ENCODE measurements at places on chromosomes 5 and 9.

GRCh38 chr5:120538149-120538548 lies 74.0 kb downstream of the PRR16 start:
- no peak for DNase-seq

DNA sequence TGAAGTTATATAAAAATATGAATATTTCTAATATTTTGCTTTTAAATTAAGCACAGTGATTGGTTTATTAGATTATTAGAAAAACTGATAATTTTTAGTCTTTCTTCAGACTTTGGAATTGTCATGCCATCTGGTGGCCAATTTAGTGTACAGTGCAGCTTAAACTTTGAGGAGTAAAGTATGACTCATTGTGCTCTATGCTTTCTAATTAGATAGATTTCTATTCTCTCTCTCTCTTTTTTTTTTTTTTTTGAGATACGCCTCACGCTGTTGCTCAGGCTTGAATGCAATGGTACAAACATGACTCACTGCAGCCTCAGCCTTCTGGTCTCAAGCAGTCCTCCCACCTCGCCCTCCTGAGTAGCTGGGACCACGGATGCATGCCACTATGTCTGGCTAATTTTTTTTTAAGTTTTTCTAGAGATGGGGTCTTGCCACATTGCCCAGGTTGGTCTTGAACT lies 42.1 kb upstream of the GPR21 start:
- DNase-seq, result no peak

DNA sequence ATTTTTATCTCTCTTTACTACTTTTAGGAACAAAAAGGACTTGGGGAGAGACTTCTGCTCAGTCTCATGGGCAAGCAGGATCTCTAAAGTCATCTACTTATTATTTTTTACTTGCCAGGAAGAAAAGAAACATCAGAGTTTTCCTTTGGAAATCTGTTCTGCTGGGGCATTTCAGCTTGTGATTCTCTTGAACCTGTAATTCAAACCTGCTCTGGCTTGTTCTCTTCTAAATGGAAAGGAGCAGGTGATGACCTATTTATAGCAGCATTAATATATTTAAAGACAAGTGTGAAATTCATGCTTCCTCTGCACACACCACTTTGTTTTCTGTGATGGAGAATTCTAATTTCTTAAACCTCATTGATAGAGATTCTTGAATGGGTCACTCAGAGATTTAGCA lies 2.0 kb downstream of the ADCY2 start:
- DNase-seq, result no peak

GRCh38 chr9:126456441-126457174 lies 130.0 kb downstream of the MVB12B start:
- no peak for DNase-seq

DNA sequence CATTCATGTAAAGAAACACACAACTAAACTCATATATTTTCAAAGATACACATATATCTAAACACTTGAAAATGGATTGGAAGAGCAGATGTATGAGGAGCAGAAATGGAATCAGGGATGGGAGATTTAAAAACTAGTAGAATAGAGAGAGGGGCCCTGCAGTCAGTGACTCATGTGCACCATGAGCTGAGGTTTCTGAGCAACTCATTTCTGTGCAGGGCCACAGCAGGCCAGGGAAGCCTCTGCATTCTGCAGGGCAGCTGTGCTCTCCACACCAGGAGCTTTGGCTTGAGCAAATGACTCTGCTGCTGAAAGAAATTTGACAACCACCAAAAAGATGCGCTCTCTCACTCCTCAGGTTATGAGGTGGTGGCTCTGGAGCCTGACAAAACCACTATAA lies 27.1 kb downstream of the LHX6 start:
- no peak for DNase-seq

- DNase-seq, result no peak
Measured at GRCh38 chr5:176610435-176610773, 448 bp upstream of the GPRIN1 start.

DNA sequence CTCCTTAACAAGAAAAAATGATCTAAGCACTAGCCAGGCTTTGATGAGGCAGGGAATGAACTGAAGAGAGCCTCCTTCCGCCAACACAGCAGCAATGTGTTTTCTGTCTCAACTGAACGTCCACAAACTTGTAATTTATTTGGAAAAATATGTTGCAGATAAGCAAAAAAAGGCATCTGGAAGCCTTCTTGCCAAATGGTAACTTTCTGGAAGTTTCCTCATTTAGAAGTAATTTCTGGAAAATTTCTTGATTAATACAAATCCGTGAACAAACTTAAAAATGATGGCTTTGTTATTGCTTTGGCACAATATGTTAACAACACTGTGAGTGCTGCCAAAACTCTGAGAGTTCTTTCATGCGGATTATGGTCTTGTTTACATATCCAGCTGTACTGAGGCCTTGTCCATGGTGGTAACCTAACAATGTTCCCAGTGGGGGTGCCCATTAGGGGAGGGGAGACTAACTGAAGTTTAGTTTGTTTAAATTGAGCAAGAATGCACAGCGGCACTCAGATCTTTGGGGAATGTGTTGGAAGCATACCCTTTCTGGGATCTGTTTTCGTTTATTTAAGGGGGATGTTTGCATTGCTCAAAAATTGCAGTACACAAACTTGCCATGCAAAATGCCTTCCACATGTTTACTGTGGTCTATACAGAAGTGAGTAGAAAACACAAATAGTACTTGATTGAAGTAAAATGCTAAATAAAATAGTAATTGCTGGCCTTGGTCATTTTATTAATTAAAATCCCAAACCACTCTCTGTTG lies 334.7 kb downstream of the NR2F1-AS1 start:
- no peak for DNase-seq

- DNase-seq, result no peak
Measured at GRCh38 chr5:134873494-134873893, 677 bp upstream of the TXNDC15 start.

DNA sequence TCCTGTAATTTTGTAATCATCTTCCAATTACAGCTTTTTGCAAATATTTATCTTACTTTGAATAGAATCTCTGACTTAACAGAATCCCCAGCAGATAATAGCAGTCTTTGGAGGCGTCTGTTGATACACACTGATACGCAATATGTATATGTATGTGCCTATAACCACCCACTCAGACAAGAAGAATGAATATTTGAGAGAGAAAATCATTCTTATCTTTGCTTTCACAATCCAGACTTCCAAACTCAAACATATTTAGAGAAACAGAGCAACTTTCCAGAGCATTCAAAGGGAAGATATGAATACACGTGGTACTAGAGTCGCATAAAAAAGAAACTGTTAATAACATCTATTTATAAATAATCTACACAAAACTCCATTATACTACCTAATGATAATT lies 6.1 kb downstream of the RORB start:
- no peak for DNase-seq

Measured in effector CD8-positive, alpha-beta T cell (primary cell).